Trophoblast cell (in vitro differentiated cells and primary cell): ENCODE measurements at places on chromosomes 7 and 10.
A peak's percentile ranks its signal among the peaks of the same experiment; 100 is the strongest.

DNA sequence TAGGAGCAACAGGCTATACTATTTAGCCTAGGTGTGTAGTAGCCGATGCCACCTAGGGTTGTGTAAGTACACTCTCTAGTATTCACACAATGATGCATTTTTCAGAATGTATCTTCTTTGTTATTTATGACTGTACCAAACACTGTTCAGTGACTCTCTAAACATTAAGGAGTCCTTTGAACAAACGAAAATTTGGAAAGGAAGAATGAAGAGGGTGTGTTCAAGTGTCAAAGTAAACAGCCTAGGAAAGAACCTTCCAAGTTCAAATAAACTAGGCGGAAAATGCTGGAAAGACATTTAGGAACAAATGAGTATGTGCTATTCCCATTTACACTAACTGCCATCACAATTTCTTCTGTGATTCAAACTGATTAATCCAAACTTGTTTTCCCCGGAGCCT, 142.4 kb downstream of the CHCHD3 start:
- no peak overlapping the region for H3K27ac ChIP-seq
- no peaks in the 10 kb centered on the region for H3K27me3 ChIP-seq
- no peak overlapping the region for H3K4me3 ChIP-seq
- no peaks in the 10 kb centered on the region for H3K36me3 ChIP-seq
- H3K4me1 ChIP-seq = no peaks in the 10 kb centered on the region

DNA sequence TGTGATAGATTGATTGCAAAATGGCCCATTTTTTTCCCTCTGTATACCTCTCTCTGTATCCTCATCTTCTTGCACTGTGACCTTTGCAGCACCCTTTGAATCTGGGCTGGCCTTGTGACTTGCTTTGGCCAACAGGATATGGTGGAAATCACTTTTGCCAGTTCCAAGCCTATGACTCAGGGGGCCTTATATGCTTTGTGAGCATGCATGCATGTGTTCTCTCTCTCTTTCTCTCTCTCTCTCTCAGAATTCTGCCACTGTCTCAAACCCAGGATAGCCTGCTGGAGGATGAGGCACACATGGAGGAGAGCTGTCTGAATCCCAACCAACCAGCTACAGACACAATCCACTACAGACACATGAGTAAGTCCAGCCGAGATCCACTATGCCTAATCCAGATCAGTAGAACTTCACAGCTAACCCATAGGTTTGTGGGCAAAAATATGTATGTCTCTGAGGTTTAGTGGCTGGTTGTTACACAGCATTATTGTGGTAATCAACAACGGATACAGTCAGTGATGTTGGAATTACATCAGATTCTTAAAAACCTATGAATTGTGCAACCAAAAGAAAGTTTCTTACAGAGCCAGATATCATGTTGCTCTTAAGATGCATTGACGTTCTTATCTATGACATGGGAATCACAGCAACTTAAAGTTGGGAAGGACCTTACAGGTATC, 41.8 kb upstream of the ABCB4 start:
- no peaks in the 10 kb centered on the region for H3K27me3 ChIP-seq
- no peak for DNase-seq
- no peaks in the 10 kb centered on the region for H3K4me1 ChIP-seq

GRCh38 chr7:46752881-46753366, 829.0 kb downstream of the TNS3 start:
- H3K4me1 ChIP-seq = peaks cover 14% of the 10 kb centered on the region
- H3K4me3 ChIP-seq = no peak overlapping the region
- H3K36me3 ChIP-seq = no peaks in the 10 kb centered on the region
- DNase-seq = no peak
- no peaks in the 10 kb centered on the region for H3K27me3 ChIP-seq

- no peak overlapping the region for H3K27ac ChIP-seq
- no peaks in the 10 kb centered on the region for H3K36me3 ChIP-seq
- no peaks in the 10 kb centered on the region for H3K4me1 ChIP-seq
- no peaks in the 10 kb centered on the region for H3K27me3 ChIP-seq
- no peak for DNase-seq
These were observed 23.4 kb upstream of the EGR2 start for GRCh38 chr10:62839590-62839989.

DNA sequence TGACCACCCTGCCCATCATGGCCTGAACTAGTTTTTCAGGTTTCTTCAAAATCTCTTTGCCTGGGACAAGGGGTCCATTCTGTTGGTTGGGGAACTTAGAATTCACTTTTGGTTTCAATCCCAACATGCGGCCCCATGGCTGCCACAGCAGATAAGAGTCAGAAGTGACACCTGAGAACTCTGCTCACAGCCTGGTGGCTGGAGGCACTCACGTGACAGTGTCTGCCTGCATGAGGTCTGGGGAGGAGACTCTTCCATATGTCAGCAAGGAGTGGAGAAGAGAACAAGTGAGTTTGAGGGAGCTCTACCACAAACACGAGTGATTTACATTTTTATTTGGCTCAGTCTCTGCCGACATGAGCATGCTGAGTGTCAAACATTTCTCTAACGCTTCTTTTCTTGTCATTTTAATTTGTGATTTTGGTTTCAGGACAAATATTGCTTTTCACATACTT, 370.4 kb downstream of the TNS3 start:
- H3K36me3 ChIP-seq = no peaks in the 10 kb centered on the region
- DNase-seq = peak; percentile 80
- H3K4me1 ChIP-seq = peaks cover 7% of the 10 kb centered on the region
- H3K4me3 ChIP-seq = no peak overlapping the region
- no peak overlapping the region for H3K27ac ChIP-seq

GRCh38 chr10:13882119-13882711, 295.4 kb downstream of the PRPF18 start:
- H3K4me1 ChIP-seq = peaks cover 32% of the 10 kb centered on the region
- no peaks in the 10 kb centered on the region for H3K36me3 ChIP-seq
- H3K4me3 ChIP-seq = no peak overlapping the region
- H3K27me3 ChIP-seq = no peaks in the 10 kb centered on the region
- peak overlapping the region; percentile 67 for H3K27ac ChIP-seq
- DNase-seq = peak; percentile 77

GRCh38 chr7:50274361-50274760, 30.2 kb upstream of the IKZF1 start:
- H3K27me3 ChIP-seq = no peaks in the 10 kb centered on the region
- H3K4me3 ChIP-seq = no peak overlapping the region
- no peaks in the 10 kb centered on the region for H3K36me3 ChIP-seq
- no peaks in the 10 kb centered on the region for H3K4me1 ChIP-seq
- H3K27ac ChIP-seq = no peak overlapping the region
- DNase-seq = no peak

- no peak overlapping the region for H3K27ac ChIP-seq
- no peak overlapping the region for H3K4me3 ChIP-seq
- no peaks in the 10 kb centered on the region for H3K27me3 ChIP-seq
These were observed 4.9 kb upstream of the VSIR start for GRCh38 chr10:71778071-71778825.

GRCh38 chr10:80589726-80590373, 52.1 kb downstream of the SH2D4B start:
- no peaks in the 10 kb centered on the region for H3K27me3 ChIP-seq
- H3K4me3 ChIP-seq = no peak overlapping the region
- no peak overlapping the region for H3K27ac ChIP-seq
- H3K4me1 ChIP-seq = no peaks in the 10 kb centered on the region
- no peaks in the 10 kb centered on the region for H3K36me3 ChIP-seq

DNA sequence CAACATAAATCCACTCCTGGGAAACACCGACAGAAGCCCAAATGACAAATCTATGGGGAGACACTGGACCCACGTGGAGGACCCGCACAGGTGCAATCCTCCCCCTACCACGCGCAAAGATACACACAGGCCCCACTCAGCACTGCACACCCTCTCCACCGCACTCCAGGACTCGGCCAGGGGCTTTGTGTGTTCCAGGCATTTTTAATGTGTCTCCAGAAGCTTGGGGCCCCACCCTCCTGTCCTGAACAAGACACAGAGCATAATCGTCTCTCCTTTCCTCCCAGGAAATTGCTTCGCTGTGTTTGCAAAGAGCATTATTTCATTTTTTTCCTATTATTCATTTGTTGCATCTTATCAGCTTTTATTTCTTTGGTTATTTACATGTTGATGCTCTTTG, 82.8 kb downstream of the GLI3 start:
- peaks cover 26% of the 10 kb centered on the region for H3K4me1 ChIP-seq
- H3K27ac ChIP-seq = peak overlapping the region; percentile 9
- no peaks in the 10 kb centered on the region for H3K36me3 ChIP-seq
- DNase-seq = no peak

DNA sequence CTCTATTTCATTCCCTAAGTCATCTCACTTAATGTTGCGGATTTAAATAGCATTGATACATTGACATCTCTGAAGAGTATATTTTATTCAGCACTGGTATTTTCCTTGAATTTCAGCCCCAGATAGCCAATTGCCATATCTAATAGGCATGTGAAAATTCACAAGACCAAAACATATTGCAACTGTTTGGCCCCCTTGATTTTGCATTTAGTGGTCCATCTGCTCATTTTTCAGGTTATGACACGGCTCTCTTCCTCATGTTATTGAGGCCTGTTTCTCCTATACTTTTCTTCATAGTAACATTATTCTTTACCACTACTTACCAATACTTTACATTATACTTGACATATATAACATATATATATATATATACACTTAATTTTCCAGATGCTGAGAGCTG, 43.7 kb downstream of the MKLN1 start:
- H3K36me3 ChIP-seq = no peaks in the 10 kb centered on the region
- no peak overlapping the region for H3K27ac ChIP-seq
- no peak overlapping the region for H3K4me3 ChIP-seq
- H3K4me1 ChIP-seq = peaks cover 5% of the 10 kb centered on the region

DNA sequence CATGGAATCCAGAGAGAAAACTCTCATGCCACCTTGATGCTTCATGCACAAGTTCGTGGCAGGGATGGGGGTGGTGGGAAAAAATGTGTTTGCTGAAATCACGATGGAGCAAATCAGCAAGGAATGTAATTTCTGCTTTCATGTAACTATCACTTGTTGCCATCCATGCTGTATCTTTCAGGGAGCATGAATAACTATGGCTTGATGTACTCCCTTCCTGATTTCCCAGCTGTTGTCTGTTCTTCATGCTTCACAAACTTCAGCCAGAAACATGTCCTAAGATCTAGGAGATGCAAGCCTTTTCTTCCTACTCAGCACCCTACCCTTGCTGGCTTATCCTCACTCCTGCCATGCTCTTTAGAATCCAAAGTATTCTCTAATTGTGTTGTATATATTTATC, 64.0 kb downstream of the LRRC4 start:
- DNase-seq = no peak
- no peaks in the 10 kb centered on the region for H3K27me3 ChIP-seq
- H3K36me3 ChIP-seq = no peaks in the 10 kb centered on the region
- H3K27ac ChIP-seq = no peak overlapping the region
- no peaks in the 10 kb centered on the region for H3K4me1 ChIP-seq

- no peak overlapping the region for H3K27ac ChIP-seq
- H3K4me3 ChIP-seq = peak overlapping the region; percentile 56
- H3K36me3 ChIP-seq = no peaks in the 10 kb centered on the region
- H3K27me3 ChIP-seq = no peaks in the 10 kb centered on the region
- H3K4me1 ChIP-seq = no peaks in the 10 kb centered on the region
These were observed 12.5 kb upstream of the EBLN1 start for GRCh38 chr10:22230158-22230833.

- no peak for DNase-seq
- H3K27ac ChIP-seq = no peak overlapping the region
These were observed 37.8 kb downstream of the SEM1 start for GRCh38 chr7:96671854-96672253.

DNA sequence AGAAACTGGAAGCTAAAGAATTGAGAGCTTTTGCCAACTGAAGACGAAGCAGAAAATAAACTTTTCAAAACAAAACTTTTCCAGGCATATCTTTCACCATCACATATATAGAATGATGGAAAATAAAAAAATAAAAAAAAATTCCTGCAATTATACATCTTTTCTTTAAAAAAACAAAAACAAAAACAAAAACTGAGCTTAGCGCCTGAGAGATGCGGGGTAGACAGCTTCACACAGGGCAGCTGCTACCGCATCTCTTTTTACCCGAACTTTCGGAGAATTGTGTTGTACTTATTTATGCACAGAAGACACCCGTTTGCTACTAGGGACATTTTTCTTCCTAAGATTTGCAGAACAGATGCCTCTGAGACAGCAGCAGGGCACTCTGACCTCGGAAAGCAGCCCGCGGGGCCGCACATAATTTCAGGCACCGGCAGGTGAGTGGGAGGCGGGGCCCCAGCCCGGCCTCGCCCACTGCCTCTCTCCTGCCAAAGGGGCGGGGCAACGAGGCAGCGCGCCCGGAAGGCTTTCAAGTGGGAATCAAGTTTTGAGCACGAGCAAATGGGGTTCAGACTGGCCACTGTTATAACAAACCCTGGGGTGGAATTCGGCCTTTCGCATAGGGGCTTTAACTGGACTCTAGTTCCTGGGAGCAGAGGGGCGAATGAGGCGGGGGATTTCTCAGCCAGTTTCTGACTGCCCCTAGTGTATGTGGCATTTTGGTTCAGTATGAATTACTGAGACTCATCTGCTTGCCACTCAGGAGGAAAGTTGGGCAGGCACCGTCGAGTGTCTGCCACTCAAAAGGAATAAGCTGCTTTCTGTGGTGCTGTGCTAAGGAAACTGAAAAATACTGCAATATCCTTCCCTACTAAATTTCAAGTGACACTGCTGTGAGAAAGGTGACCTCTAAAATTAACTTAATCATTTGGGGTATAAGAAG, 18.5 kb upstream of the FAM133B start:
- peaks cover 1% of the 10 kb centered on the region for H3K36me3 ChIP-seq
- H3K27me3 ChIP-seq = no peaks in the 10 kb centered on the region
- peak overlapping the region; percentile 55 for H3K4me3 ChIP-seq
- peaks cover 6% of the 10 kb centered on the region for H3K4me1 ChIP-seq
- peak; percentile 71 for DNase-seq
- no peak overlapping the region for H3K27ac ChIP-seq

GRCh38 chr7:4957847-4958476, 1.0 kb downstream of the MMD2 start:
- no peak for DNase-seq
- H3K36me3 ChIP-seq = no peaks in the 10 kb centered on the region
- H3K4me3 ChIP-seq = no peak overlapping the region

- no peak overlapping the region for H3K4me3 ChIP-seq
- H3K27ac ChIP-seq = no peak overlapping the region
- H3K27me3 ChIP-seq = no peaks in the 10 kb centered on the region
These were observed 7.2 kb upstream of the HGF start for GRCh38 chr7:81776948-81777630.

GRCh38 chr7:50436133-50436806, 13.9 kb downstream of the FIGNL1 start:
- no peak overlapping the region for H3K4me3 ChIP-seq
- no peak overlapping the region for H3K27ac ChIP-seq
- peaks cover 2% of the 10 kb centered on the region for H3K4me1 ChIP-seq
- no peaks in the 10 kb centered on the region for H3K36me3 ChIP-seq
- no peaks in the 10 kb centered on the region for H3K27me3 ChIP-seq

DNA sequence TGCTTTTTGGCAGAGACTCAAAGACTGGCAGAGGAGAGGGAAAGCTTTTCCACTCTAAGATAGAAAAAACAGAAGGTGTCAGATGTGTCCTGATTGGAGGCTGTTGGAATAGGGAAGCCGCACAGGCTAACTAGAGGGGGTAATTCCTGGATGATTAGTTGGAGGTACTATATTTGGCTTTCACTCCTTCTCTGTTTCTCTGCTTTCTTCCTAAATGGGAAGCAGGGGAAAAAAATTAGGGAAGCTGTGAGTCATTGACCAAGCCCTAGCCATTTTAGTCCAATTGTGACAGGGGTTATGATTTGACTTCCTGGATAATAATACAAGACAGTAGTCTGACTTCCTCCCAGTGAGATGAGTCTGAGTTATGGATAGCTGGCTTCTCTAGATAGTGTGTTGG, 475.2 kb upstream of the CELF2 start:
- H3K27ac ChIP-seq = no peak overlapping the region
- no peak for DNase-seq
- H3K27me3 ChIP-seq = no peaks in the 10 kb centered on the region
- no peaks in the 10 kb centered on the region for H3K4me1 ChIP-seq
- no peak overlapping the region for H3K4me3 ChIP-seq

GRCh38 chr7:155585951-155586350, 39.6 kb upstream of the CNPY1 start:
- H3K27me3 ChIP-seq = peaks cover 4% of the 10 kb centered on the region
- H3K27ac ChIP-seq = no peak overlapping the region
- DNase-seq = no peak
- H3K4me1 ChIP-seq = no peaks in the 10 kb centered on the region
